ENCODE measurements at places on chromosomes 4 and X.

DNA sequence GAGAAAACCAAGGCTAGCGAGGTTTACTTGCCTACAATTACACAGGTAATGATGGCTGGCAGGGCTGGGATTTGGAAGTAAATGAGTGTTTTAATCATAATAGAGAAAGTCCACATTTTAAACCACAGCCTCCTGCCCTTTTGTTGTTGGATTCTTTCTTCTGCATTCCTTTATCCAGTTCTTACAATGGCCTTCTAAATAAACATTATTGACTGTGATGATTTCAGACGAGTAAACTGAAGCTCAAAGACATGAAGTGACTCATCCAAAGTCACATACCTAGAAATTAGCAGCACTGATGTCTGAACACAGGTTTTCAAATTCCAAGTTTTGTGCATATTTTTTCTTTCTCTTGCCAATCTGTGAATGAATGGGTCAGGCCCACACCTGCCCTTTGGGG, 51.2 kb upstream of the C1QTNF7 start:
- no peak for DNase-seq

- DNase-seq: no peak
These were observed 218.8 kb downstream of the STPG2 start for GRCh38 chr4:97924341-97924958.

DNA sequence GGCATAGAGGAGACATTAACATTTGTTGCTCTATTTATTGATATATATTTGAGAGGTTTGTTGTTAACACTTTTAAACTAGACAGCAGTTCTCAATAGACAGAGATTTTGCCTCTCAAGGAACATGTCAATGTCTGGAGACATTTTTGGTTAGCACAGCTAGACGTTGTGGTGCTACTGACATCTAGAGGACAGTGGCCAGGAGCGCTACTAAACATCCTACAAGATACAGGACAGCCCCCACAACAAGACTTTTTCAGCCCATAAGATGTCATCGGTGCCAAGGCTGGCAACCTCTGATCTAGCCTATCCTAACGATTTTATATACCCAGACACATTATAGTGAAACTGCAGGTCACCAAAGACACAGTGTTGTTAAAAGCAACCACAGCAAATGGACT, 18.4 kb upstream of the CTSO start:
- DNase-seq: no peak

DNA sequence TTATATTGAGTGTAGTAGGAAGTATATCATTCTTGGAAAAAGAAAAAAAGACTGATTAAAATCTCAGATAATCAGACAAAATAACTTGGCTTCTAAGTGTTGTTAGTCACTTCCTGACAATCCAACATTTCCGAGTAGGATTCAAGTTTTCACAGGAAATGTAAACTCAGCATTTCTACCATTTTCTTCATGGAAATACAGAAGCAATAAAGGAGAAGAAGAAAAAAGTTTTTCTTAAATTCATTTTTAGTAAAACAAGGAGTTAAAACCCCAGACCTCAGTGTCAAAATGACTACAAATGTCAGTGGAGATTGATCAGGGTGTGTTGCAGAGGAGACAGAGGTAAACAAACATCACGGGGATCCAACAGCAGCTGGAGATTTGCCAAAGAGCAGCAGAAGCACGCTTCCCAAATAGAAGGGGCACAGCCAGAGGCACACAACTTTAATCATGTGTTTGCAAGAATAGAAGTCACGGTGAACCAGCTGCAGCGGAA, 129.3 kb upstream of the FAM9B start:
- no peak for DNase-seq

DNA sequence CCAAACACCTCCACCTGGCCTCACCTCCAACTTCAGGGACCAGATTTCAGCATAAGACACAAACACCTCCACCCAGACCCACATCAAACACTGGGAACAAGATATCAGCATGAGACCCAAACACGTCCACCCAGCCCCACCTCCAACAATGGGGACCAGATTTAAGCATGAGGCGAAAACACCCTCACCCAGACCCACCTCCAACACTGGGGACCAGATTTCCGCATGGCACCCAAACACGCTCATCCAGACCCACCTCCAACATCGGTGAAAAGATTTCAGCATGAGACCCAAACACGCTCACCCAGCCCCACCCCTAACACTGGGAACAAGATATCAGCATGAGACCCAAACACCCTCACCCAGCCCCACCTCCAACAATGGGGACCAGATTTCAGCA, 210.0 kb downstream of the ASMT start:
- no peak for DNase-seq

DNA sequence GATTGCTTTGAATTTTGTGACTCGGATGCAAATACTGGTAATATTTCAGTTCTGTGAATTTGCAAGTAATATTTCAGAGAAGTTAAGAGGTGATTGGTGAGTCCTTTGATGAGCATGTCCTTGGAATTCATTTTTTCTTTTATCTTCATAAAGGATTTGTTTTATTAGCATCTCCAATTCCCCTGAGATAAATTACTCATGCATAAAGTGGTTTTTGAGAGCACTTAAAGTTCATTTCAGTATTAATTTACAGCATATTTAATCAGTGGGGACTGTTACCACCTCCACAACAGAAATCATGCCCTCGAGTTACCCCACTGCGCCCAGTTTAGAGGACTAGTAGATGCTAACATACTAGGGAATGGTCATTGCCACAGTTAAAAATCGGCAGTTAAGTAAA, 65.0 kb downstream of the ZFX start:
- no peak for DNase-seq

DNA sequence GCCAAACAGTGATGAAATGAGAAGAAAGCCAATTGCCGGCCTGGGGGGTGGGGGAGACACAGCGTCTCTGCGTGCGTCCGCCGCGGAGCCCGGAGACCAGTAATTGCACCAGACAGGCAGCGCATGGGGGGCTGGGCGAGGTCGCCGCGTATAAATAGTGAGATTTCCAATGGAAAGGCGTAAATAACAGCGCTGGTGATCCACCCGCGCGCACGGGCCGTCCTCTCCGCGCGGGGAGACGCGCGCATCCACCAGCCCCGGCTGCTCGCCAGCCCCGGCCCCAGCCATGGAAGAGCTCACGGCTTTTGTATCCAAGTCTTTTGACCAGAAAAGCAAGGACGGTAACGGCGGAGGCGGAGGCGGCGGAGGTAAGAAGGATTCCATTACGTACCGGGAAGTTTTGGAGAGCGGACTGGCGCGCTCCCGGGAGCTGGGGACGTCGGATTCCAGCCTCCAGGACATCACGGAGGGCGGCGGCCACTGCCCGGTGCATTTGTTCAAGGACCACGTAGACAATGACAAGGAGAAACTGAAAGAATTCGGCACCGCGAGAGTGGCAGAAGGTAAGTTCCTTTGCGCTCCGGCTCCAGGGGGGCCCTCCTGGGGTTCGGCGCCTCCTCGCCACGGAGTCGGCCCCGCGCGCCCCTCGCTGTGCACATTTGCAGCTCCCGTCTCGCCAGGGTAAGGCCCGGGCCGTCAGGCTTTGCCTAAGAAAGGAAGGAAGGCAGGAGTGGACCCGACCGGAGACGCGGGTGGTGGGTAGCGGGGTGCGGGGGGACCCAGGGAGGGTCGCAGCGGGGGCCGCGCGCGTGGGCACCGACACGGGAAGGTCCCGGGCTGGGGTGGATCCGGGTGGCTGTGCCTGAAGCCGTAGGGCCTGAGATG, at the start of gene SHOX:
SHOX (plus strand) TSS at position 180 of the 885 bp plus-strand sequence; CDS start at position 287, 107 bp downstream.
- no peak for DNase-seq

GRCh38 chr4:33116871-33117270, 2396.7 kb downstream of the PCDH7 start:
- peak; percentile 8 for DNase-seq

DNA sequence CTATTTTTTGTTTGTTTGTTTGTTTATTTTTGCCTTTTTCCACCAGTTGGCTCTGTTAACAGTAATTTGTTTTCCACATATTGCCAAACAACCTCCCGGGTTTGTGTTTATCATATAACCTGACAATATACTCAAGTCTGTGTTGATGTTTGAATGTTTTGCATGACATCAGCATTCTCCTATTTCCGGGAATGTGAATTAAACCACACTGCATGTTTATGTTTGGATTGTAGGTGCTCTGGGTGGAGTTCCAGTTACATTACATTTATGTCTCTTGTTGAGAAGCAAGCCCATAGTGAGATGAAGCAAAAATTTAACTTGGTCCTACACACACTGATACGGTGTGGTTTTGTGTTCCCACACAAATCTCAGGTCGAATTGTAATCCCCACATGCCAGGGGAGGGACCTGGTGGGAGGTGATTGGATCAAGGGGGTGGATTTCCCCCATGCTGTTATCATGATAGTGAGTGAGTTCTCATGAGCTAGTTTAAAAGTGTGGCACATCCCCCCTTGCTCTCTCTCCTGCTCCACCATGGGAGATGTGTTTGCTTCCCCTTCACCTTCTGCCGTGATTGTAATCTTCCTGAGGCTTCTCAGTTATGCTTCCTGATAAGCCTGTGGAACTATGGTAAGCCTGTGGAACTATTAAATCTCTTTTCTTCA, 54.4 kb upstream of the CLNK start:
- DNase-seq: no peak

DNA sequence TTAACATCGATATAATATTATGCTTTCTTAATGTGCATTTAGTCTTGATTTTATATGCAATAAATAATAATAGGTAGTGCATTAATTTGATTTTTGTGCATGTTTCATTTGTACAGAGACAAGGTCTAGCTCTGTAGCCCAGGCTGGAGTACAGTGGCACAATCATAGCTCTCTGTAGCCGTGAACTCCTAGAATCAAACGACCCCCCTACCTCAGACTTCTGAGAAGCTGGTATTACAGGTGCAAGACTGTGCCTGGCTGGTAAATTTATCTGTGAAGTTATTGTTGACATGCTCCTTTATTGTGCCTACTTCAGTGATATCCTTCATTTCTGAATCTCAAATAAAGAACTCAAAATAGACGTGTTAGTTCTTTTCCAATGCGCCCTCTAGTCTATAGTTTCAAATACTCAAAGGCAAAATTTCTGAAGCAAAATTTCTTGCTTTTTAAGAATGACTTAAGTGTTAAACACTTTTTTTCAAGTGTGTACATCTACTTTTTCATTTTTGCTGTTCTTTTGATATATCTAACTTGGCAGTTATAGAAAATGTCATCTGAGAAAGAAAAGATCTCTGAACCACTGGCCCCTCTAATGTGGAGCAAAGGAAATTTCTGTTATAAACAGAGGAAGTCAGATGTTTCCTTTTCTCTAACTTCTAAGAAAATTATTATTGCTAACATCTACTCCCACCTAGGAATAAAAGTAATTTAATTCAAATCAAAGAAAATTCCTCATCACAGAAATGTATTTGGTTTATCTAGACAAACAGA, 28.3 kb upstream of the GUCY1A1 start:
- no peak for DNase-seq

DNA sequence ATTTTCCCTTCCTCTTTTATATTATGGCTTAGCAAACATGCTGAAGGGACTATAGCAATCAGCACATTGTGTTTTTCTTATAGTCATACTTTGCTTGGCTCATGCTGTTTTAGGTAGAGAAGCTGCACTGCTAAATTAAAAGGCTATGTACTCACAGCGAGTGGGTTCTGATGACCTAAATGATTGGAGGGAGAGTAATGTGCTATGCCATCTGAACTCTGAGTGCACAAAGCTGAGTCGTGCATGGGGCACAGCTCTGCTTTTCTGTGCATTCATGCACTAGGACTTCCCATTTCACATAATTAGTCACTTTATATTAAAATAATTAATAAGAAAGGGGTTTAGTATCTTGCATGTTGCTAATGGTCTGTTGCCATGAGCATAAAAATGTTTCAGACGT, 132.7 kb upstream of the ADGRL3 start:
- DNase-seq: no peak

GRCh38 chr4:79516114-79516513, 108.1 kb upstream of the GK2 start:
- no peak for DNase-seq

DNA sequence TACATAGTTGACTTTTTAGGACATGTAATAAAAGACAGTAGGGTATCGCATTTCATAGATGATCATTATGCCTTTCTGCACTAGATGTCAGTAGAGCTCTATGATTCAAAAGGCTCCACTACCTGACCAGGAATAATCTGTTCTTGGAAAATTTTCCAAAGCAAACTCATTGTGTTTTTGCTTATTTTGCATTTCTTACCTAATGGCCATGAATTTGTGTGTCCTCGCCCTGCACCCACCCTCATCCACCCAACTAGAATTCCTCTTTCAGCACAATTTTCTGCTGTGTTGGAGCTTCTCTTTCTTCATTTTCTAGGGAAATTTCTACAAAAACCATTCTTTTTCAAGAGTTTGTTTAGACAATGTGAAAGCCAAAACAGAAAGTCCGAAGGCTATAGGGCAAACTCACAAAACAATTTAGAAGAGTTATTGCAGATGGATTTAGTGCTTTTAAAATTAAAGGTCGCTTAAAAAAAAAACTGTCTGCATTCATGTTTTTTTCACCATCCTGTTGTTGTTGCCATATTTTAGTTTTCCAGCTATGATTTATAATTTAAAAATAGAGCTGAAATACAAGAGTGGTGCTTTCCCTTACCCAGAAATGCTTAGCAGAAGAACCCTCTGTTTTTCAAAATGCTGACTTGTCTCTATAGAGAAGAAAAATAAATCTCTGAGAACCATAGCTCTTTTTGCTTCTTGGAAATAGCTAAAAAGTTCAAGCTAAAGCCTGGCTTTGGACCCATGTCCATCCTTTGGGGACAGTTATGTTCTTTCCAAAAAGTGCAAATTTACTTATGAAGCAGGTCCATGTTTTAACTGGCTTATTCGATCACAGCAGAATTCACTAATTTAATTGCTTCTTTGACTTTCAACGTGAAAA, 183.7 kb downstream of the SPATA18 start:
- DNase-seq: no peak

DNA sequence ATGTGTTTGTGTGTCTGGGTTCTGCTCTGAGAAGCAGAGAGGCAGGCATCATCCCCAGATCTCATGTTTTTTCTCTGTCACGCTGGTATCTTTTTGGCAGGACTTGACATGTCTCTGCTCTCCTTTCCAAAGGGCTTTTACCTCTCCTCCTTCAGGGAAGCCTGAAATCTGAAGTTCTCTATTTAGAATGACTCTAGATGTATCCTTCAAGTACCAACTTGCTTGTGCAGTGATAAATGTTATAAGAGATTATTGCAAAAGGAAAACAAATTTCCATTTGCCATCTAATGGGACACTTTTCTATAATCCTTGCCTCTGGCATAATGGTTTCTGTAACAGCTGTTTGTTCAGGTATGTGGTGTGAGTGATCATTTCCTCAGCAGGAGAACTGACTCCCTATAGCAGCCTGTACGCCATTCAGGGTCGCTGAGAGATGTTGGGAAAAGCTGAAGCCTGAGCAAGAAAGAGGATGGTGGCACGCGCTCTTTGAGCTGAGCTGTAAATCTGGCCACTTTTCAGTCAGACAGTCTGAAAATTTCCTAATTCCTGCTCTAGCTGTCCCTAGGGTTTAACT, 72.5 kb downstream of the CNGA2 start:
- no peak for DNase-seq

DNA sequence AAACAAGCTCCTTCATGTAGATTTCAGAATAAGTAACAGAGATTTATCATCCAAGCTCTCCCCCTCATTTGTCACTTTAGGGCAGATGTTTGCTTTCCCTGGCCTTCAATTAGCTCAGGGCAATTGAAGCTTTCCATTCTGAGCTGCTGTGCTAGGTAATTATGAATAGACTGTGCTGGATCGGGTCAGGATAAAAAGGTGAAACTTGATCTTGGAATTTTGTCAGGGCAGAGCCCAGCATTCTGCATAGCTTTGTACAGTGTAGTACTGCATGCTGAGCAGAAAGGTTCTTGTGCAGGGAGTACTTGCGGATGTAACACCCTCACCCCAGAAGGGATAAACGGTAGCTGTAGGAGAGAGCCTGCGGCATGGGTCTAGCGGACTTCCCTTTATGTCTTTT, 64.0 kb upstream of the CLDN34 start:
- no peak for DNase-seq

- DNase-seq: no peak
These were observed 94.5 kb upstream of the MXRA5 start for GRCh38 chrX:3440981-3441380.

GRCh38 chr4:47798165-47798564, 39.7 kb downstream of the CORIN start:
- no peak for DNase-seq

Data from NCI-H226 (cell line).